ENCODE measurements at places on chromosomes 16 and 17. TPM values are rescaled to one million over a fixed set of nuclear protein-coding genes. Genes with fewer than 3 reads are reported as not detected.

DNA sequence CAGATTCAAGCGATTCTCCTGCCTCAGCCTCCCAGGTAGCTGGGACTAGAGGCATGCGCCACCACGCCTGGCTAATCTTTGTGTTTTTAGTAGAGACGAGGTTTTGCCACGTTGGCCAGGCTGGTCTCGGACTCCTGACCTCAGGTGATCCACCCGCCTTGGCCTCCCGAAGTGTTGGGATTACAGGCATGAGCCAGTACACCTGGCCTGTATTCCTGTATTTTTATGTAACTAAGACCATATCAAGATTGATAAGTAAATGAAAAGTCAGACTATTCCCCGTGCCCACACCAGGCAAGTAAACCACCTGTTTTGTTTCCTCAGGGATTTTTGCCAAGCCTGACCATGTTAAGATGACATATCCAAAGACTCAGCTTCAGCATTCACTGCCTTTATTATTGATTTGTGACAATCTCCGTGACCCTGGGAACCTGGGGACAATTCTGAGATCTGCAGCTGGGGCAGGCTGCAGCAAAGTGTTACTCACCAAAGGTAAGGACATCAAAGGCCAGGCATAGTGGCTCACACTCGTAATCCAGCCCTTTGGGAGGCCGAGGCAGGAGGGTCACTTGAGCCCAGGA is 5.6 kb downstream of the MRM3 start:
- peaks cover 7% of the 10 kb centered on the region for H3K4me1 ChIP-seq
- H3K4me3 ChIP-seq: no peak overlapping the region
- H3K27ac ChIP-seq: no peak overlapping the region
- no peaks in the 10 kb centered on the region for H3K27me3 ChIP-seq
- no peak for DNase-seq
- peaks cover 16% of the 10 kb centered on the region for H3K36me3 ChIP-seq

DNA sequence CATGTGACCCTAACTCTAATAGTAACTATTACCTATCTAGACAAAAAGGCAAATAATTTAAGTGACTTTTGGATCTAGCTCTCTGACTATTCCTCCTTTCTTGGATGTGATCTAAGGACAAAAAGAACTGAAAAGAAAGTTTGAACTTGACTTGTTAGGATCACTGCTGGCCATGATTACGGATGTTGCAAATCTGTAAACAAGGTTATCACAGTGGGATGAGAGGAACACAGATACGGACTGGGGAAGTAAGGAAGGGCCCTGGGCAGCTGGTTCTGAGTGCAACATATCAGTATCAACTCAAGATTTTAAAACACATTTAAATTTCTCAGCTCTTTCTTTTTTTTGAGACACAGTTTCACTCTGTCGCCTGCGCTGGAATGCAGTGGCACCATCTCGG is 78.7 kb downstream of the MRM3 start:
- H3K4me1 ChIP-seq: peaks cover 7% of the 10 kb centered on the region
- no peak overlapping the region for H3K27ac ChIP-seq
- H3K27me3 ChIP-seq: no peaks in the 10 kb centered on the region
- H3K36me3 ChIP-seq: no peaks in the 10 kb centered on the region
- no peak overlapping the region for H3K4me3 ChIP-seq
- DNase-seq: no peak

GRCh38 chr17:79997011-79997660 is 38.5 kb downstream of the TBC1D16 start:
- peaks cover 20% of the 10 kb centered on the region for H3K4me1 ChIP-seq
- H3K36me3 ChIP-seq: no peaks in the 10 kb centered on the region
- no peak overlapping the region for H3K27ac ChIP-seq

- peaks cover 3% of the 10 kb centered on the region for H3K4me1 ChIP-seq
- H3K4me3 ChIP-seq: no peak overlapping the region
- DNase-seq: peak; percentile 35
- H3K27me3 ChIP-seq: no peaks in the 10 kb centered on the region
- H3K36me3 ChIP-seq: no peaks in the 10 kb centered on the region
Observed at GRCh38 chr16:14280541-14280940, 209.4 kb downstream of the MRTFB start.

- no peak overlapping the region for H3K4me3 ChIP-seq
- H3K4me1 ChIP-seq: no peaks in the 10 kb centered on the region
- no peak for DNase-seq
- no peaks in the 10 kb centered on the region for H3K36me3 ChIP-seq
Observed at GRCh38 chr16:20167323-20167722, 93.6 kb upstream of the GPR139 start.

Gene ADAD2
- not detected for total RNA-seq

Gene KSR1
- 90.2 TPM for total RNA-seq

Gene CCDC78
- total RNA-seq: 2.1 TPM
